ENCODE measurements at places on chromosomes 1 and 21. TPM values are rescaled to one million over a fixed set of nuclear protein-coding genes. Genes with fewer than 3 reads are reported as not detected.

DNA sequence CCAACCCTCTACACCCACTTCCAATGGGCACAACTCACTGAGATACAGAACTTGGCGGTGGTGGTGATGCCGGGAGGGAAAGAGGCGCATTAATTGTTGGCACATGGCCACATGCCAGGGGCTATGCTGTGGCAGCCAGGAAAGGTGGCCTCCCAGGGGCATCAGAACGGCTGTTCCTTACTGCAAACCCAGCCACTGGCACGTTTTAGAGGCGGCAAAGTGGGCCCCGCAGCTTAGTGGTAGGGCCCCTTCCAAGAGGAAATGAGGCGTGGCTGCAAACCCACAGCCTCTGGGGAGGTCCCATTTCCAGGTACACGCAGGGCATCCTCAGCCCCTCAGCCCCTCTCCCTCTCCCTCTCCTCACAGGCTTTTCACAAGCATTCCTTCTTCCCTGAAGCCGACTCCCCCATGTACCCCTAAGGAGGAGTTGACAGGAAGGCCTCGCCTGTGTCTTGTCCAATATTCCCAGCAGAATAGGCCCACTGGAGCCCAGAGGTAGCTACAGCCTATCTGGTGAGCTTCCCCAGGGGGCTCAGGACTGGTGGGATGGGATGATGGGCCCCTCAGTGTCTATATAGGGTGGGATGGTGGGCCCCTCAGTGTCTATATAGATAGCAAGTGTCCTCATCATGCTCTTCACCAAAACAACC lies 166.2 kb downstream of the CLIC6 start:
- DNase-seq, result no peak

DNA sequence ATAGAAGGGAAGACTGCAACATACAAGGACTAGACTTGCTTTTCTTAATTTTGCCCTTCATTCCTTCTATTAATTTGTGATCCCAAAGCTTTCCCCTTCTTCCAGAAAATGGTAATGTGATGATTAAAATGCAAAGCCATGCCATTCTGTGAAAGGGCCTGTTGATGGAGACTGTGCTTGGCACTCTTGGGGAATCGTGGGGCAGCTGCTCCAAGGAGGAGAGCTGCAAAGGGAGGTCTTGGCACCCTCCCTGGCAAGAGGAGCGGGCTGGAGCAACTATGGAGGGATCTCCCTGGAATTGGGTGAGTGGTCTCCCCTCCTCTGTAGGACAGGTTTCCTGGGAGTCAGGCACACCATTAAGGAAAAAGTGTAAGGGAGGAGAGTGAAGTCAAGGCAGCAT lies 16.6 kb downstream of the CACNA1S start:
- no peak for DNase-seq

DNA sequence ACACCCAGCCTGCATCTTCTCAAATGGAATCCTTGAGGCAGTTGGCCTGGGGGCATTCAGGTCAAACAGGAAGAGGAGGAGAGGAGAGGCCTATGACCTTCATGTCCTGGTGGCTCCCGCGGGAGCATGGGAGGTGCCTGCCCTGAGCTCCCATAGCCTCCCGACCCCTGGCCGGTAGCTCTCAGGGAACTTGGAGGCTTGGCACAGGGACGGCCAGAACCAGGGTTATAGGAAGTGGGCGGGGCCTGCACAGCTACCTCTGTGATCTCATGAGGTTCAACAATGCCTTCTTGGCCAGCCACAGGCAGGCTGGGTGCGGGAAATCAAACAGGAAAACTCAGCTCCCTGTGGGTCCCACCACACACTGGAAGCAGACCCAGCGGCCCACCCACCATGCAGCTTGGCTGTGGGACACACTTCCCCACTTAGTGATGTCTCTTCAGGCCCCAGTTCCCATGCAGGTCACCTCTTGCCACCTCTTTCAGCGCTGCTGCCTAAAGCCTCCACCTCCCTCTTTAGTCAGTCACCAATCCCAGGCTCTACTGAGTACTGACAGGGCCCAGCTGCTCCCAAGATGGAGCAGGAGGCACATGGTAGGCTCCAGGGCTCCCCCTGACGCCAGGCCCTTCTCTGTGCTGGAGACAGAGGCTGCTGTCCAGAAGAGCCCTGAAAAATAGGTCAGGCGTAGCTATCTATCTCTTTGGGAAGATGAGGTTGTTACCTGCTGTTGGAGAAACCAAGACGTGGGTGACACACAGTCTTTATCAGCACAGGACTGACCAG lies at the start of gene SLFNL1:
Gene SLFNL1 (minus strand): TSS at position 200 of the 783 bp plus-strand sequence. CDS start 1,065 bp downstream, outside the sequence.
- DNase-seq, result no peak

DNA sequence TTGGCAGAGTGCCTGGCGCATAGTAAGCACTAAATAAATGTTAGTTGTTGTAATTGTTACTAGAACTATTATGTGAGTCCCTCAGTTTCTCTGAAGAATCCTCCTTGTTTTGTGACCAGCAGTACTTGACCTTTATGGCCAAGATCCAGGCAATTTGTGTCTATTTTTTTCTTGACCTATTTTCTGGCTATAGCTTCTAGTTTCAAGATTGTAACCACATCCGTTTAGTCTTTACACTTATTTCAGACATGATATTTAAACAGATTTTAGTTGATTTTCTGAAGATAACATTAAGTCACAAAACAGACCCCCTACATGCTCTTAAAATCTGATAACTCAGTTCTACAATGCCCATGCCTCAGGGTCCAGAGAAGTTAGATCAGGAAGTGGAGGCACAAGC lies 50.3 kb downstream of the CDC7 start:
- DNase-seq, result no peak

DNA sequence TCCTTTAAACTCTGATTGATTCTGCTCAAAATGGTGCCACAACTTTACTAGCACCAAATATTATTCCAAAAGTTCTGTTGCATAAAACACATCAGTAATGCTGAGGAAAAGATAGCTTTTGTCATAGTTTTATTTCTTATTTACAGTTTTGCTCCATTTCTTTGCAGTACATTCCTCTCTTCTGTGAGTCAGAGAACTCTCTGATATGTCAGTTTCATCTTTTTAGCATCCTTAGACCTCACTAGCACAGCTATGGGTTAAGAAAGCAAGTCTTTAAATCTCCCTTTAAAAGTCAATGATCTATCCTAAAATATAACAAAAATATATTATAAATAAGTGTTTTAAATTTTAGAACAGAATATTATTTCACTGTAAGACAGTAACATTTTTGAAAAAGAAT lies 356.6 kb upstream of the SNX7 start:
- DNase-seq, result no peak

- no peak for DNase-seq
Observed at GRCh38 chr1:229079016-229079595, 191.8 kb upstream of the RAB4A start.

- DNase-seq, result no peak
Observed at GRCh38 chr1:242468784-242469183, 55.7 kb downstream of the PLD5 start.

GRCh38 chr1:50490640-50491039 lies 67.4 kb upstream of the DMRTA2 start:
- DNase-seq, result no peak

GRCh38 chr1:6825828-6826227 lies 40.6 kb downstream of the CAMTA1 start:
- no peak for DNase-seq

DNA sequence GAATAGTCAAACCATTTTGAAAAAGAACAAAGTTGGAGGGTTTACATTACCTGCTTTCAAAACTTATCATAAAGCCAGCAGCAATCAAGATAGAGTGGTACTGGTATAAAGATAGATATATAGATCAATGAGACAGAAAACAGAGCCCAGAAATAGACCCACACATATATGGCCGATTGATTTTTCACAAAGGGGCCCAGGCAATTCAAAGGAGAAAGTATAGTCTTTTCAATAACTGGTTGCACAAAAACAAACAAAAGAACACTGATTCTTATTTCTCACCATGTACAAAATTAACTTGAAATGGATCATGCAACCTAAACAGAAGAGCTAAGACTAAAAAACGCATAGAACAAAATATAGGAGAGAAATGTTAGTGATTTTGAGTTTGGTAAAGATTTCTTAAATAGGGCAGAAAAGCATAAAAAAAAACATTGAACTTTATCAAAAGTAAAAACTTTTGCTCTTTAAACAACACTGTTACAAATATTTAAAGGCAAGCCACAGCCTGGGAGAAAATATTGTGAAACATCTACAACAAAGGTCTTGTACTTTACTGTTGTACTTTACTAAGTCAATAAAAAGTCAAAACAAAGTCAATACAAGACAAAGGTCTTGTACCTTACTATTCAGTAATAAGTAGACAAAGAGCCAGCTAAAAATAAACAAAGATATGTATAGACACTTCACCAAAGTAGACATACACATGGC lies 50.2 kb downstream of the ST3GAL3 start:
- DNase-seq, result no peak

DNA sequence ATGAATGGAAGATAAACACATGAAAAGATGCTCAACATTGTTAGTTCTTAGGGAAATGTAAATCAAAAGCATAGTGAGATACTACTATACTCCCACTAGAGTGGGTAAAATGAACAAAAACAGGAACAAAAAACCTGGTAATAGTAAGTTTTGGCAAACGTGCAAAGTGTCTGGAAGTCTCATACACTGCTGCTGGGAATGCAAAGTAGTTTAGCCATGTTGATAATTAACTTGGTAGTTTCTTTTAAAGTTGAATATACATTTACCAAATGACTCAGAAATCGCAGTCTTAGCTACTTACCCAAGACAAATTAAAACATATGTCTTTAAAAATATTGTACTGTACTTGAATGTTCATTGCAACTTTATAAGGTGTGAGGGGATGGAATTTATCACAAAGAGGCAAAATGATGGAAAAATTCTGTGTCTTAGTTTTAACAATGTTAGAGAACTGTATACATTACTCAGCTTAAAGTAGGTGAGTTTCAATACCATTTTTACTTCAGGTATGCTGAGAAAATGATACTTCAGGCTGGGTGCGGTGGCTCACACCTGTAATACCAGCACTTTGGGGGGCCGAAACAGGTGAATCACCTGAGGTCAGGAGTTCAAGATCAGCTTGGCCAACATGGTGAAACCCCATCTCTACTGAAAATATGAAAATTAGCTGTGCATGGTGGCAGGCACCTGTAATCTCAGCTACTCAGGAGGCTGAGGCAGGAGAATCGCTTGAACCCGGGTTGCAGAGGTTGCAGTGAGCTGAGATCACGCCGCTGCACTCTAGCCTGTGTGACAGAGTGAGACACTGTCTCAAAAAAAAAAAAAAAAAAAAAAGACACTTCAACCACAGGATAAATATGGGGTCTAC lies 102.3 kb downstream of the PDE4B start:
- no peak for DNase-seq

DNA sequence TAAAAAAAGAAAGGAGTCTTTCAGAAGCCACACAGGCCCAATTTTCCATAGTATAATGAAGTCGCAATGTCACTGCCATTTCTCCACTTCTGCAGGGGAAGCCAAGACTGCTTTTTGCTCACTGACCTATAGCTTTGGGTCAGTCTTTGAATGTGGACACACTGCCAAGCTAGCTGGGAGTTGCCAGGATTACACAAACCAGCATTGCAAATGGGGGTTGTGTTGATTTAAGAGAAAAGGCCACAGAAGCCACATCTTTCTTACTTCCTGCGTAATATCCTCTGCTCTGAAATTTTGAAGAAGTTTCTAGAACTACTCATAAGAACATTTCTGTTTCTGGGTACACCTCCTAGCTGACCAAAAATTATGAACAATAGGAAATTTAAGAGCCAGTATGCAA lies 45.8 kb upstream of the SAMSN1 start:
- no peak for DNase-seq

SRRM1 gene
- 168 TPM for total RNA-seq

UBL4B gene
- total RNA-seq, result not detected

C1orf21 gene
- total RNA-seq, result 53.7 TPM

RGS2 gene
- 37.2 TPM for total RNA-seq

PLA2G2D gene
- total RNA-seq, result not detected

MCOLN3 gene
- total RNA-seq, result 7.2 TPM

Measured in type B pancreatic cell (in vitro differentiated cells).